Small intestine (tissue), 16 donors: ENCODE measurements at places on chromosomes 5 and 9. TPM values are rescaled to one million over a fixed set of nuclear protein-coding genes. Genes with fewer than 3 reads are reported as not detected.

The STX17 gene
- polyA plus RNA-seq: 7.8 TPM

The DDX4 gene
- not detected for polyA plus RNA-seq

The CTXN3 gene
- polyA plus RNA-seq: not detected

The ADAMTS2 gene
- polyA plus RNA-seq: 1.4 TPM

The ANXA2R gene
- 0.67 TPM for polyA plus RNA-seq

The PTPRD gene
- polyA plus RNA-seq: 2.7 TPM
